ENCODE measurements at places on chromosomes 5 and 9.

- DNase-seq, result no peak
Measured at GRCh38 chr5:151255621-151256286, 2.8 kb downstream of the GM2A start.

DNA sequence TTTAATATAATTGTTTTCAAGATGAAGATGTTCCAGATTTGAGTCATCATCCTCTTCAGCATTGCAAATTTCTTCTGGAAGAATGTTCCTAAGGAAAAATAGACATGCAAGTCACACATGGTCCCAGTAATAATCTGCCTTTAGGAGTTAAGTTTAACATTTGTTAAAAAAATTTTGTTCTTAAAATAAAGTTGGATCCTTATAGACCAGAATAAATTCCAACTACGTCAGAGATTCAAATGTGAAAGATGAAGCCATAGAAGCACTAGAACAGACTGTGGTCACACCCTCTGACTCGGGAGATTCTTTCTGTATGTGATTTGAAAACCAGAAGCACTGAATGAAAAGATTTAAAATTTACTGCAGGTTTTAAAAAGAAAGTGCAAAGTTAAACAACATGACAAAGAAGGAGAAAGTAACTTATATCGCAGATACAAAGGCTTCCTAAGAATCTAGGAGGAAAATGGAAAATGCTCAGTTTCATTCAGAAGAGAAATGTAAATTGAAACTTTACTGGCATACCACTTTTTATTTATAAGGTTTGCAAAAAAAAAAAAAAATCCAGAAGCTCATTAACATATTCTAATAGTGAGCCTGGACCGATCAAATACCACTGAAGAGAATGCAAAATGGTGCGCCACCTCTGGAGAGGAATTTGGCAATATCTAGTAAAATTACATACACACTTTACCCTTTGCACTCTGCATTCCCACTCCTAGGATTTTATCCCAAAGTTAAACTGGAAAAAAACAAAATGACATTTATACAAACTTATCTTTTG lies 14.3 kb upstream of the ASPN start:
- DNase-seq, result no peak

DNA sequence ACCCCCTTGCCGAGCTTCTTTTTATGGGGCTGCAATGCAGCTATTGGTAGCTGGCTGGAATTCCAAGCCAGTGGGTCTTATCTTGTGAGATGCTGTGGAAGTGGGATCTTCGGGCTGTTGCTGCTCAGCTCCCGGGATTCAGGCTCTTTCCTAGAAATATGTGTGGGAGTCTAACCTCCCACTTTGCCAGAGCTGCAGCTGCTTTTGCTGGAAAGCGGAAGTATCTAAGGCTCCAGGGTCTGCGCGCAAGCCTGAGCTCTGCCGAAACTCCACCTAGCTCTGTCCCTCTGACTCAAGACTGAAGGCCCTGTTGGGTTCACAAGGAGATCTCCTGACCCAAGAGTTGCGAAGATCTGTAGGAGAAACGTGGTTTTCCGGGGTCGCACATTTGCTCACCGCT lies 151.1 kb upstream of the ANKRD55 start:
- DNase-seq, result no peak

DNA sequence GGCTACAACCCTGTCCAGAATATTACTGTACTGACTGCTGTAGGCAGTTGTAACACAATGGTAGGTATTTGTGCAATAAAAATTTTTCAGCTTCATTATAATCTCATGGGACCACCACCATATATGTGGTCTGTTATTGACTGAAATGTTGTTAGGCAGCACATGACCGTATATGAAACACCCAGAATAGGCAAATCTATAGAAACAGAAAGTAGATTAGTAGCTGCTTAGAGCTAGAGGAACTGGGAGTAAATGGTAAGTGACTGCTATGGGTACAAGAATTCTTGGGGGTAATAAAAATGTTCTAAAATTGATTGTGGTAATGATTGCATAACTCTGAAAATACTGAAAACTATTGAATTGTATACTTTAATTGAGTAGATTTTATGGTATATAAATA lies 185.7 kb downstream of the ESM1 start:
- no peak for DNase-seq

- no peak for DNase-seq
Measured at GRCh38 chr5:113340537-113340936, 94.3 kb downstream of the TSSK1B start.

- DNase-seq, result no peak
Measured at GRCh38 chr5:74636552-74636951, 4.0 kb downstream of the ENC1 start.

GRCh38 chr9:127116088-127116726 lies 6.2 kb downstream of the ANGPTL2 start:
- no peak for DNase-seq

- DNase-seq, result no peak
Measured at GRCh38 chr5:111563031-111563822, 50.9 kb upstream of the STARD4 start.

GRCh38 chr9:137613259-137613658 lies 5.5 kb upstream of the EHMT1 start:
- no peak for DNase-seq

DNA sequence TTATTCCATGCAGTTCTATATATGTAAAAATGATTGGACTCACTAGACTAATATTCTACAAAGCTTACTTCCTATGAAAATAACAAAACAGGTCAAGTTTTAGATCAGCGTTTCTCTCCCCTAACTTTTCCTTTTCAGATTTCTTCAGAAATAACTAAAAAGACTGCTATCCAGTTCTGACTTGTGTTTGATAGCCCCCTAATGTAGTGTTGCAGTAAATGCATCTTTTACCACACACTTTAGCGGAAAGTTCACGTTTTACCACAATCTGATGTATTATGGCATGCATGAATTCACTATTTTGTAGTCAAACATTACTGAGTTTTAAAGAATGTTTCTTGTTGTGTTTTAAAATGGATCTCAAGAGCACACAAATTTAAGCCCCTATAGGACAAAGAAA lies 292.7 kb downstream of the RAB3C start:
- DNase-seq, result no peak

GRCh38 chr9:18826248-18826647 lies 206.8 kb downstream of the SAXO1 start:
- DNase-seq, result no peak

DNA sequence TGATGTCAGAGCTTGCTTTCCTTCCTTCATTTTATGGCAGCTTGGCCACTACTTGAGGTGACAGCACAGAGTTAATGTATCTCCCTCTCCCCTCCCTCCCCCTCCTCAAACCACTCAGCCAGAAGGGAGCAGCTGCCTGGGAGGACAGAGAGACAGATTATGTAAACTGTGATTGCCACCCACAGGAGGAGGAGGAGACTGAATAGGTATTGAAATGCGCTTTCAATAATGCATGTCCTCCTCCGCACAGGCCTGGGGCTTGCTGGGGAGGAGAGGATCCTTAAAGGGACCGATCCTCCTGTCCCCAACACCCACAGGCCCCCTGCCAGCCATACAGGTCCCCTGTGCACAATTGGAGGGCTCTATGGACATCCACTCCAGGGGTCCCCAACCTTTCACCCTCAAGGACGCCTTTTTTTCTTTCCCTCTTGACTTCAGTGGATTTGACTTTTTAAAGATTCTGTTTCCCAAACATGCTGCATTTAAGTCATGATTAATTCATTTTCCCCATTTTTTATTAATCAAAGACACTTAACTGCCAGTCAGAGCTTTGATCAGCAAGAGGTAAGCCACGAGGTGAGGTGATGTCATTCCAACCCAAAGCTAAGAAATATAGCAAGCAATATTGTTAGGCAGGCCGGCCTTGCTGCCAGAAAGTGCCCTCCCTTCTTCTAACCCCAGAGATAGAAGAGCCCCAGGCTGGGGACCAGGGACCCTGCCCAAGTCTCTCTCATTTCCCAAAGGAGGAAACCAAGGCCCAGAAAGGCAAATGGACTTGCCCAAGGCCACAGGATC lies 47.5 kb upstream of the CPLX2 start:
- DNase-seq, result no peak

GRCh38 chr9:110933350-110934001 lies 104.8 kb downstream of the LPAR1 start:
- no peak for DNase-seq

DNA sequence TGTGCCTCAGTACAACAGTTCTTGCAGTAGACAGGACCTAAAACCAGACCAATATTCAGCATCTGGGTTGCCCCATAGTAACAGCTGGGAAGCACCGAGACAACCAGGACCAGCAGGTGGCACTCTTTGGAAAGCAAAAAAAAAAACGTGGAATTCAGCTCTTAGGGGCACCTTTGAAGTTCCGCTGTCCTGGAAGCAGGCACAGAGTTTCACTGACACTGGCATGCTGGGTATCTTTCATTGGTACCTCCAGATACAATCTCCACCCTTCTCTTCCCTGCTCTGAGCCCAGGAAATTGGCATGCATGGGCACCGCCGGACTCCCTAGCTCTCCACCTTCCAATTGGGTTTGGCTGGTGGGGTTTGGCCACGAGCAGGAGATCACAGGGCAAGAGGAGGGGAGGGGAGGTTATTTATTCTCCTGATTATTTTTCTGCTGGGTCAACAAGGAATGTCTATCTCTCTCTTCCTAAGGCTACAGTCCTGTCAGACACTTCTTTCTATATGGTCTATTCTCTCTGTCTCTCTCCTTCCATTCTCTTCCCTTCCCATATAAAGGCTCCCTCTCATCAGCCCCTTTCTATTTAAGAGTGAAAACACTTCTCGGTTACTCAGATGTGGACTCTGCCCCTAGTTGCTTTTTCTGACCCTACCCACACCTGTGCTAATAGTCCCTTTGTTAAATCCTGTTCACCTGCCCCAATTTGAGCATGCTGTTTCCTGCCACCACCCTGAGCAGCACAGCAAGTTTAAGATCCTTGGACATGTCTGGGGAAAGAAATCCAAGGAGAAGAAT lies 1.9 kb upstream of the IDNK start:
- DNase-seq, result peak; percentile 11

- DNase-seq, result no peak
Measured at GRCh38 chr5:149497357-149497756, 53.9 kb downstream of the CSNK1A1 start.

DNA sequence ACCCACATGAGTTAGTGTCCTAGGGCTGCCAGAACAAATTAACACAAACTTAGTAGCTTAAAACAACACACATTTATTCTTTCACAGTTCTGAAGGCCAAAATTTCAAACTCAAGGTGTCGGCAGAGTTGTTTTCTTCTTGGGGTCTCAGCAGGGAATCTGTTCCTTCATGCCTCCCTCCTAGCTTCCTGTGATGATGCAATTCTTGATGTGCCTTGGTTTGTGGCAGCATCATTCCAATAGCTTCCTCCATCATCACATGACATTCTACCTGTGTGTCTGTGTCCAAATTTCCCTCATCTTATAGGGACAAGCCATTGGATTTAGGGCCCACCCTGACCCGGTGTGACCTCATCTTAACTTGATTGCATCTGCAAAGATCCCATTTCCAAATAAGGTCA lies 12.2 kb upstream of the SLC25A48 start:
- no peak for DNase-seq

All from stimulated activated CD8-positive, alpha-beta memory T cell treated with anti-CD3 and anti-CD28 coated beads, Interleukin-4, amount 100 ng/mL, for 1 hour (primary cell).